Right cardiac atrium (tissue), 5 donors: ENCODE measurements at places on chromosomes 5 and 9. TPM values are rescaled to one million over a fixed set of nuclear protein-coding genes. Genes with fewer than 3 reads are reported as not detected.

Gene CDK7
- 13.6 TPM for polyA plus RNA-seq

DNA sequence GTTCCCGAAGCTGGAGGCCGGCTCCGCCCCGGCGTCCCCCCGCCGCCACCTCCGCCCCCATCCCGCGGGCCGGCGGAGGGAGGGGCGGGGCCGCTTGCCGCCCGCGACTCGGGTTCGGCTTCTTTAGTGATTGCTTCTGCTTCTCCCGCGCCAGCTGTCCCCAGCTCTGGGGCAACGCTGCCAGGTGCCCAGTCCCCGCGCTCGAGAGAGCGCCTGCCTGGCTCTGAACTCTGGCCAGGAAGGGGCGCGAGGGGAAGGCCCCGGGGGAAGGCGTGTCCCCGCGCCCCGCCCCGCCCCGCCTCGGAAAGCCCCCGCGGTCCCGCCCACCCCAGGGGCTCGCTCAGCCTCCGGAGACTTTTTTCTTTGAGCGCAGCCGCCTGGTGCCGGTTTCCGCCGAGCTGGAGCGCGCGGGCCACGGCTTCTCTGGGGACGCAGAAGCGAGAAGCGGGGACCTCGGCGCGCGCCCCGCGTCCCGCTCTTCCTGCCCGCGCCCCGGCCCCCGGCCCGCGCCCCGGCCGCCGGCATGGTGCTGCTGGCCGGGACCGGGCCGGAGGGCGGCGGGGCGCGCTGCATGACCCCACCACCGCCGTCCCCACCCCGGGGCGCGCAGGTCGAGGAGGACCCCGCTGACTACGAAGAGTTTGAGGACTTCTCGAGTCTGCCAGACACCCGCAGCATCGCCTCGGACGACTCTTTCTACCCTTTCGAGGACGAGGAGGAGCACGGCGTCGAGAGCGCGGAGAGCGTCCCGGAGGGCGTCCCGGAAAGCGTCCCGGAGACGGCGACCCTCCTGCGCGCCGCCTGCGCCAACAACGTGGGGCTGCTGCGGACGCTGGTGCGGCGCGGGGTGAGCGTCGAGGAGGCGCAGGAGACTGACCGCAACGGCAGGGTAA lies at the start of gene ANKRD33B:
TSS of gene ANKRD33B (plus strand) at position 126 of the 893 bp plus-strand sequence. CDS start at position 524, 398 bp downstream.
- DNase-seq, result peak; percentile 67

- DNase-seq, result no peak
These were observed 5.3 kb downstream of the ASPN start for GRCh38 chr9:92476962-92477361.

DNA sequence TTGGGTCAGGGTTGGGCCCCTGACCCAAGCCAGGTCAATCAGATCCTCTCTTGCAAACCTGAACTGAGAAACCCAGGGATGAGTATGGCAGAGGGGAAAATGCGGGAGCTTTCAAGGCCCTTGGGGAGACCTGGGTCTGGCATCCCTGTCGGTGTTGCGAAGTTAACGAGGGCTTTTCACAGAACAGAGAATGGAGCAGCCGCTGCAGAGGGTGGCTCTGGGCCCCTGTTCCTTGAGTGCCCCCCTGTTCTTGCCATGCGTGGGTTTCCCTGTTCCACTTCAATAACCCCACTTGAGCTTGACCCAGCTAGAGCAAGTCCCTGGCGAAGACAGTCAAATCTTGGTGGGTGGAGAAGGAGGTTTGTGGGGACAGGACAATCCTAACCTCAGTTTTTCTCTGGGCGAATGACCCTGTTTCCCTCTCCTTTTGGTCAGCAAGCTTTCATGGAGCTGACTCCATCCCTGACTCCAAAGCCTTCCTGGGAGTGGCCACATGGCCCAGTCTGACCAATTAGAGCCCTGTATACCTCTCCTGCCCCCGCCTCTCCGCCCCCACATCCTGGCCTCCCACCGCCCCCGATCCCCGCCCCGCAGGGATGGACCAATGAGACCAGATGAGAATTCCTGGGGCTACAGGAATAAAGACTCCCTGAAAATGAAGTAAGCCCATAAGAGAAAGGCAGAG lies 2.9 kb upstream of the VDAC1 start:
- peak; percentile 60 for DNase-seq

- peak; percentile 47 for DNase-seq
These were observed 79.5 kb downstream of the SREK1 start for GRCh38 chr5:66223637-66224036.

DNA sequence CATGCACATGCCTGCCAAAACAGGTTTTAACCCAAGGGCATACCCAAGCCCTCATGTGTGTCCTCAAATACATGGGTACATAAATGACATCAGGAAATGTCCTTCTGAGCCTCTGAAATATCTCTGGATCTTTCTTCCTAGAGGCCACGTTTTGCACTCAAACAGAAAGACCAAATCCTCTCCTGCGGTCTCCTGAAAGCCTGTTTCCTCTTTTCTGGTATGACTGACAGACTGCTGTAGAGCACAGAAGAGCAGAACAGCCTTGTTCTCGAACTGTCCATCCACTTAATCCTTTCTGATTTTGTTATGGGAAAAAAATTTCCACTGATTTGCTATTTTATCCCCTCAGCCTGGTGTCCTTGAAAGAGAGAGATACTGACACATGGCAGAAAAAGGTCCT lies 107.2 kb downstream of the ASTN2 start:
- DNase-seq, result no peak

DNA sequence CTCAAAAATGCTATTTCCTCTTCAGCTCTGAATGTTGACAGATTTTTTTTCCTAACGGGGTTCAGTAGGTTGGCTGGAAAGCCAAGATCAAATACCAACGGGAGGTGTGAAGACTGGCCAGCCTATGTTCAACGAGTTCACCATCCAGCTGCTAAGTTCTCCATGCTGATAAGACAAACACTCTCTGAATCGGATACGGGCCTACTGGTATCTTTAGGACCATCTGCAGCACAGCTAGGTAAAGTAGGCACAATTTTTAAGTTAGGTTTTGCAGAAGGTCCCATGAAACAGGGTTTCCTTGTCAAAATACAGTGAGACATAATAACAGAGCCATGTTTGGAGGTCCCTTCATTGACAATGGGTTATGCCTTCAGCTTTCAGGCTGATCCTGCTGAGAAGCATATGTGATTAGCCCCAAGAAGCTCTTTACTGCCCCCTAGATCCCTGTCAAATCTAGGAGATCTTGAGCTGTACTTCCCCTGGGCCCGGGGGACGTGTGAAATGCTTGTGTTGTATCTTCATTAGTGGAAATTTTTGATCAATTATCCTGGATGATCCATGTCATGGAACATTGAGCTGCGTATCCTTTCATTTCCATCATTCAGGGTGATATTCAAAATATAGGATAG lies 60.6 kb downstream of the PGM5 start:
- no peak for DNase-seq

DNA sequence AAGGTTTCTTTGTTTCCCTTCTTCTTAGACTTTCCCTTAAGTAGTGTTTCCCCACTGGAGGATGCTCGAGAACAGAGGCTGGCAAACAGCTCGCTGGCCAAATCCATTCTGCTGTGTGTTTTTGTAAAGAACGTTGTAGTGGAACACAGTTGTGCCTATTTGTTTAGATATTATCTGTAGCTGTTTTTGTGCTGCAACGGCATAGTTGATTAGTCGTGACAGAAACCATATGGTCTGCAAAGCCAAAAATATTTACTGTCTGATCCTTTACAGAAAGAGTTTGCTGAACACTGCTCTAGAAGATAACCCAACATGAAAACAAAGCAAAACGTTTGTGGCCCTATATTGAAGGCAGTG lies 47.0 kb upstream of the EGFLAM start:
- no peak for DNase-seq

- DNase-seq, result no peak
These were observed 2.3 kb downstream of the FANCC start for GRCh38 chr9:95315108-95315746.

DNA sequence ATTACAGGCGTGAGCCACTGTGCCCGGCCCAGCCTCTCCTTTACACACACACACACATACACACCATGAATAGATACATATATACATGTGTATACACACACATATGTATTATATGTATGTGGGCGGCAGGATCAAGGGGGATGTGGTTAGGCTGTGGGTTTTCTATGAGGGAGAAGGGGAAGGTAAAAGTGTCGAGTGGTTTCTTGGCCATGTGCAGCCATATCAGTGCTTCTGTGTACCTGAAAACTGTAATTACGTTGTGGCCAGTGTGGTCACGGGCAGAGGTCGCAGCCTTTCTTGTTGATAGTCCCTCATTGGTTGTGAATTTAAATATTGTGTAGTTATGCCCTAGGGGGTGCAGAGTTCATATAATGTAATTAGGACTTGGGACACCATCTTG lies 16.5 kb downstream of the CDK20 start:
- no peak for DNase-seq

GRCh38 chr5:142966121-142966420 lies 195.9 kb downstream of the ARHGAP26 start:
- DNase-seq, result no peak

DNA sequence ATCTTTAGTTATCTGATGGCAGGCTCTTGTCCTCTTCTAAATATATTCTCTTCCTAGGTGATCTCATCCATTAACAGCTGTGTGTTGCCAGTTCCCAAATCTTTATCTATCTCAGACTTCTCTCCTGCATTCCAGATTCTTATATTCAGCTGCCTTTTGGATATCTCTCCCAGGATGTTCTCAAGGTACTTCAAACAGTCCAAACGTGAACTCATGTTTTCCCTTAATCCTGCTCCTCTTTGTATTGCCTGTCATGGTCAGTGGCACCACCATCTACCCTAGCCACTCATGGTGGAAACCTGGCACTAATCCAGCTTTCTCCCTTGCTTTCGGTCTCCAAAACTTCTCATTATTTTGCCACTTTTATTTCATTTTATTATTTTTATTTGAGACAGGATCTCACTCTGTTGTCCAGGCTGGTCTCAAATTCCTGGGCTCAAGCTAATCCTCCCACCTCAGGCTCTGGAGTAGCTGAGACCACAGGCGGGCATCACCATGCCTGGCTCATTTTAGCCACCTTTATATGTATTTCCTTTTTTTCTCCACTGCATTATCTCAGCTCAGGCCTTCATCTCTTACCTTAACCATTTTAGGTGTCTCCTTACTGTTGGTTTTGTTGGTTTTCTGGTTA lies 3.8 kb downstream of the ZFYVE16 start:
- no peak for DNase-seq

GRCh38 chr5:134370311-134370870 lies 978 bp upstream of the UBE2B start:
- no peak for DNase-seq

- no peak for DNase-seq
These were observed 159.7 kb downstream of the TLE1 start for GRCh38 chr9:81529556-81530193.

Gene WNT8A
- not detected for polyA plus RNA-seq

DNA sequence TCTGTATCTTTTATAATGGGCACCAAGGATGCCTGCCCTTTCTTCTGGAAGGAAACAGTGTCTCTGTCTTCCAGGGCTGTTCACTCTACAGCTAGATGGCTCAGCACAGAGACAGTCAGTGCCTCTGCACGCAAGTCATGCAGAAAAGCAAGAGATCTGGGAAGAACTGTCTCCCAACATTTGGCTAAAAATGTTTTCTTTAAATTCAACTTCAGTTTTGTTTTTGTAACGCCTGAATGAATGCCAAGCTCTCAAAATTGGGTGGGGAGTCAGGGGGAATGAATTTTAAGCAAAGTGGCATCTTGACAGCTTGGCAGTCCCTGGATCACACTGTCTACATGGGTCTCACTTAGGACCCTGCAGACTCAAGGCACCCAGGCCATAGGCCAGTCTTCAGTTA lies 12.6 kb downstream of the OLFML2A start:
- no peak for DNase-seq

DNA sequence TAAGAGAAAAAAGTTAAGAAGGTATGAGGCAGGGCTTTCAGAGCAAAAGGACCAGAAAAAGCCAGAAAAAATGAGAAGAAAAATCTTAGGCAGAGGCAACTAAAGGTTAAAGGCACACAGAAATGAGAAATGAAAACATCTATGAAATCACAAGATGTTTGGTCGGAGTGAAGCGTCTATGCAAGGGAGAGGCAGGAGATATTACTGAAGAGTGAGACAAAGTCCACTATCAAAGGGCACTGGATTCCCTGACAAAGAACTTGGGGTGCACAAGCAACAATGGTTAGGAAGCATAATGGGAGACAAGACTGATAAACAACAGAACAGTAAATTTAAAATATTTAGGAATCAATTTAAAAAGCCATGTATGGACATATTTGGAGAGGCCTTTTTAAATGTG lies 16.9 kb downstream of the PANK3 start:
- no peak for DNase-seq

- DNase-seq, result no peak
These were observed 19.9 kb upstream of the HMHB1 start for GRCh38 chr5:143791848-143792731.

Gene CCDC180
- 3.2 TPM for polyA plus RNA-seq

Gene SLC34A1
- not detected for polyA plus RNA-seq

Gene BBLN
- polyA plus RNA-seq, result 138 TPM

GRCh38 chr9:123795336-123795735 lies 134.6 kb downstream of the DENND1A start:
- no peak for DNase-seq

Gene AK1
- 811 TPM for polyA plus RNA-seq

Gene AJM1
- 4.3 TPM for polyA plus RNA-seq

DNA sequence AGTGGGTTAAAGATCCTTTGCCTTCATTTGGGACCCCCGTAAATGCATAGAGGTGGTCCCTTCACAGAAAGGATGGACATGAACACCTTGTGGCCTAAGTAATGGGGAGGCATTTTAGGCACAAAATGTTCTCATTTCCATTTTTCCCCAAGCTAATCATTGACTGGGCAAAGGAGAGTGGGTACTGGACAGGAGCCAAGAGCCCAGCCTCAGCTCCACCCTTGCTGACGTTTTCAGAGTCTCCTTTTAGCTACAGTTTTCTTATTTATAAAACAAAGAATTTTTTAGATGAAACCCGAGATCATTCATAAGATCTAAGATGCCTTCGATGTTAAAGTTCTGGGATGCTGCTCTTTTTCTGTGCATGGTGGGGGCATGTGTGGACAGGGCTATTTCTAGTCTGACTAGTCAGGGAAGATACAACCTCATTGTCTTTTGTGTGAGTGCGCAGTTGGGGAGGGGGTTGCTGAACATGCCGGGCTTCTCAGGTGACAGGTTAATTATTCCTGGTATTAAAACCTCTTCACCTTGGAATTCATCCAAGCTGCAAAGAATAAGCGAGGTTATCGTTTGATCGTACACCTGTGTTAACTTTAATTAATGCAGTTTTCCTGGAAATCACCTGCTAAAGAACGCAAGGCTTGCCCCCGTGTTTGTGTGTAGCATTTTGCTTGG lies 48.4 kb downstream of the ADAMTS16 start:
- DNase-seq, result no peak

DNA sequence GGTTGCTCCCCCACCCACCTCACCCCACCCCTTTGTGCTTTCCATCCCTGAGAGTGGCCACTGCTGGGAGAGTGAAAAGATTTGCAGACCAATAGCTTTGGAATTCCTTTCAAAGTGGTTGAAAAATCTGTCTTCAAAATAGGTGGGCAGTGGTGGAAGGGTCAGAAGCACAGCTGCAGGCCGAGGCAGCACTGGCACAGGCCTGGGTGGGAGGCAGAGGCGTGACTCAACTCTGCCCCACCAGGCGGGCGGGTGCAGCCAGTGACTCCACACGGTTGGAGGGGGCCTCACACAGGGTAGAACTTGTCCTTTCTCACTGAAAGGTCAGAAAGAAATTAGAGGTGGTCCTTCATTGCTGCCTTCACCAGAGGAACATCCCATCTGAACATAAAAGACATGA lies 214.9 kb upstream of the TBCA start:
- DNase-seq, result no peak
